Activated T-cell treated with anti-CD3 and anti-CD28 coated beads, Interleukin-2, amount 50 U/mL, for 24 hours (primary cell): ENCODE measurements at places on chromosomes 13 and 19.

- no peaks in the 10 kb centered on the region for H3K4me1 ChIP-seq
- no peak overlapping the region for H3K4me3 ChIP-seq
- H3K36me3 ChIP-seq, result no peaks in the 10 kb centered on the region
Observed at GRCh38 chr13:21744149-21744548, 73.3 kb downstream of the FGF9 start.

DNA sequence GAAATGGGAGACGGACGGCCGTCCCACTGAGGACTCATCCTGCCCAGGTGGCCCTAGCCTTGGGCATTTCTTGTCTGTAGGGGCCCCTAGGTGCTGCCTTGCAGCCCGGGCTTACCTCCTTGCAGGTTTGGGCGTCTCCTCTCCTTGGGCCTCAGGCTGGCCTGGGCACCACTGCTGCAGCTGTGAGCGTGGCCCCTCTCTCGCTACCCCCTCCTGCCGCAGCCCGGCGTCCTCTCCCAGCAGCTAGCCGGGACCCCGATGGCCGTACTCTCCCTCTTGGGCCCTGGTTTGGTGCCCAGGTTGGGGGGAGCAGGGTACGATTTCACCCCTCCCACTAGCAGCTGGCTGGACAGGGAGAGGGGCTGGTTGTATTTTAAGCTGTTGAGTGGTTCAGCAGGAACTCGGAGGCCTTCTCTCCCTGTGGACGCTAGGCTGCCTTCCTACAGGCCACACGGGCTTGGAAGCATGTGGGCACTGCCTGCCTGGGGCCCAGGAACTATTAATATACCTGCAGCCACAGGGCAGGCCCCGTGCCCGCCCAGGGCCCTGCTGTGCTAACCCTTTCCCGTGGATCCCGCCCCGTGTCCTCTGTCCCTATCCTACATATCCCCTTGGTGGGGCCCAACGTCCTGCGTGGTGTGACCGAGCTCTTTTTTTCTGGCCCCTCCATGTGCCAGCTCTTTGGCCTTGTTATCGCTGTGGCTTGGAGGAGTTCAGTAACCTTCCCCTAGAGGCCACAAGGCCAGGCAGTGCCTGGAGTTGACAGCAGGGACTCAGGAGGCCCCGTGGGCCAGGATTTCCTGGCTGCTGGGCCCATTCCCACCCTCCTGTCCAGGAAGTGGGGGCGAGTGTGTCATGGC lies 11.7 kb downstream of the NDUFB7 start:
- H3K4me1 ChIP-seq, result peaks cover 41% of the 10 kb centered on the region
- DNase-seq, result no peak
- no peaks in the 10 kb centered on the region for H3K27me3 ChIP-seq
- H3K36me3 ChIP-seq, result peaks cover 20% of the 10 kb centered on the region
- peak overlapping the region; percentile 89 for H3K27ac ChIP-seq

DNA sequence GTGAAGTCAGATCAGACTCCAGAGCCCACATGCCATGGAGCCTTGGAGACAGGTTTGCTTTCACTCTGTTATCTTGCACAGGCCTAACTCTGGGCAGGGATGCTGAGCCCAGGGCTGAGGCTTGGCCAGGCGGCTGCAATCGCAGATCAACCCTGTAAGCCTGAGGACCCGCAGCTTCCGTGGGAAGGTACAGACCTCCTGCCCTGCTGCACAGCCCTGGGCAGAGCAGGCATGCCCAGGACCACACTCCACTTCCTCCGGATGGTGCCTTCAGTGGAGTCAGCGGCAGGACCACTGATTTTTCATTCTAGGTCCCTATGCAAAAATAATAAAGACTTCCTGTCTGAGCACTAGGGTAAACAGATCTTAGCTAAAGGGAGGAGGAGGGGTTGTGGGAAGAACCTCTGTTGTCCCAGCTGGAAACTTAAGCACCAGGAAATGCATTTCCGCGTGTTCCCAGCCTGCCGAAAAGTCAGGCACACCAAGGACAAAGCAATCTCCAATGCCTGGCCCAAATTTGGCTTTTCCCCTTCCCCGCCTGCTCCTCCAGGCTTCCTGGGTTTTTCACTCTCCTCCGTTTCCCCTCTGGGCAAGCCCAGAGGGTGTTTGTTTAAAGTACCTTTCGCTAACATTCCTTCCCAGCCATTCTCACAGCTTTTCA lies 87.3 kb downstream of the KCTD15 start:
- peaks cover 5% of the 10 kb centered on the region for H3K4me1 ChIP-seq
- no peak for DNase-seq
- H3K36me3 ChIP-seq, result no peaks in the 10 kb centered on the region

GRCh38 chr13:92976657-92977056 lies 249.9 kb upstream of the GPC6 start:
- no peaks in the 10 kb centered on the region for H3K36me3 ChIP-seq
- no peak overlapping the region for H3K27ac ChIP-seq
- no peaks in the 10 kb centered on the region for H3K4me1 ChIP-seq
- H3K27me3 ChIP-seq, result no peaks in the 10 kb centered on the region
- DNase-seq, result no peak
- no peak overlapping the region for H3K4me3 ChIP-seq

- H3K27ac ChIP-seq, result peak overlapping the region; percentile 91
- peaks cover 31% of the 10 kb centered on the region for H3K4me1 ChIP-seq
- H3K4me3 ChIP-seq, result peak overlapping the region; percentile 89
Observed at GRCh38 chr19:1026783-1027649, 608 bp downstream of the CNN2 start.

DNA sequence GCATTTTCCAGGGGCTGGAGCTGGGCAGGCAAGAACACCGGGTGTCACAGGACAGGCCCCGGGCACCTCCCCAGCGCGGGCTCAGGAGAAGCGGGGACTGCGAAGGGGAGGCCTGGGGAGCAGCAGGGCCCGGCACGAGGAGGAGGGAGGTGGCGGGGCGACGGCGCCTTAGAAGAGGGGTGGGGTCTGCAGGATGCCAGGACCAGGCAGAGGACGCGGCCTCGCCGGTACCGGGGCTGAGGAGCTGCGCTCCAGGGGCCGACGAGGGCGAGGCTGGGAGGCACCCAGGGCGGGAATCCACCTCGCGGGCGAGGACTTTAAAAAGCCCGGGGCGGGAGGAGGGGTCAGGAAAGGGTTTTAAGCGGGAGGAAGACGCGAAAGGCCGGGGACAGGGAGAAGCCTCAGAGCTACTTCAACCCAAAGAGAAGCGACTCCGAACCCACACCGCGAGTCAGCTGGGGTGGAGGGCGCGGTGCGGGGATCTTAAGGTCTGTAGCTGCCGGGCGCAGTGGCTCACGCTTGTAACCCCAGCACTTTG lies 665 bp downstream of the ZNF347 start:
- DNase-seq, result peak; percentile 61
- peaks cover 14% of the 10 kb centered on the region for H3K4me1 ChIP-seq
- peak overlapping the region; percentile 80 for H3K4me3 ChIP-seq
- peak overlapping the region; percentile 77 for H3K27ac ChIP-seq
- H3K27me3 ChIP-seq, result peaks cover 11% of the 10 kb centered on the region

- peaks cover 68% of the 10 kb centered on the region for H3K27me3 ChIP-seq
- H3K27ac ChIP-seq, result no peak overlapping the region
- H3K36me3 ChIP-seq, result no peaks in the 10 kb centered on the region
Observed at GRCh38 chr19:1783874-1784273, 28.2 kb downstream of the ATP8B3 start.

- no peak for DNase-seq
- peaks cover 4% of the 10 kb centered on the region for H3K36me3 ChIP-seq
- H3K4me3 ChIP-seq, result peak overlapping the region; percentile 32
- peak overlapping the region; percentile 79 for H3K27ac ChIP-seq
Observed at GRCh38 chr13:30370916-30371521, 51.3 kb upstream of the UBE2L5 start.

- no peaks in the 10 kb centered on the region for H3K27me3 ChIP-seq
- no peak overlapping the region for H3K4me3 ChIP-seq
- DNase-seq, result no peak
Observed at GRCh38 chr13:21541980-21542379, 62.0 kb downstream of the MICU2 start.

GRCh38 chr13:51167393-51168191 lies 54.6 kb upstream of the FAM124A start:
- H3K36me3 ChIP-seq, result no peaks in the 10 kb centered on the region
- DNase-seq, result no peak
- H3K27me3 ChIP-seq, result peaks cover 43% of the 10 kb centered on the region
- no peak overlapping the region for H3K4me3 ChIP-seq
- H3K27ac ChIP-seq, result no peak overlapping the region

DNA sequence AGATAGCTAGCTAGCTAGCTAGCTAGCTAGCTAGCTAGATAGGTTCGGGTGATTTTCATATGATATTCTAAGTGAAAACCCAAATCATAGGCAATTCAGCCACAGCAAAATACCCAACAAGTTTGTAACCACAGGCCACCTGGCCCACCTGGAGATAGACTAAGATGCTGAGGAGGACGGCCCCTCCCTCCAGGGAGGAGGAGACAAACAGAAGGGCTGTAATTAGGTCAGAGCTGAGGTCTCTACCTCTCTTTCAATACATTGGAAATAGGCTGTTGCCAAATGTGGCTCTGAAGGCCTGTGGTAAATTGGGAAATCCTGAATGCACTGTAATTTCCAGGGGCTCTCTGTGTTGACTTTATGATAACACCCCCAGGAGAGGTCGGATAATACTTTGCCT lies 382.2 kb downstream of the FGF9 start:
- H3K4me3 ChIP-seq, result no peak overlapping the region
- H3K36me3 ChIP-seq, result no peaks in the 10 kb centered on the region
- peaks cover 36% of the 10 kb centered on the region for H3K4me1 ChIP-seq
- DNase-seq, result no peak
- H3K27ac ChIP-seq, result no peak overlapping the region

- H3K27ac ChIP-seq, result no peak overlapping the region
- H3K27me3 ChIP-seq, result no peaks in the 10 kb centered on the region
- H3K4me3 ChIP-seq, result no peak overlapping the region
- no peaks in the 10 kb centered on the region for H3K36me3 ChIP-seq
- no peaks in the 10 kb centered on the region for H3K4me1 ChIP-seq
Observed at GRCh38 chr13:66312312-66313087, 917.6 kb downstream of the PCDH9 start.

- H3K4me3 ChIP-seq, result no peak overlapping the region
- H3K27ac ChIP-seq, result no peak overlapping the region
- H3K4me1 ChIP-seq, result peaks cover 2% of the 10 kb centered on the region
- no peaks in the 10 kb centered on the region for H3K27me3 ChIP-seq
- H3K36me3 ChIP-seq, result no peaks in the 10 kb centered on the region
Observed at GRCh38 chr13:30551189-30551588, 66.5 kb upstream of the USPL1 start.

DNA sequence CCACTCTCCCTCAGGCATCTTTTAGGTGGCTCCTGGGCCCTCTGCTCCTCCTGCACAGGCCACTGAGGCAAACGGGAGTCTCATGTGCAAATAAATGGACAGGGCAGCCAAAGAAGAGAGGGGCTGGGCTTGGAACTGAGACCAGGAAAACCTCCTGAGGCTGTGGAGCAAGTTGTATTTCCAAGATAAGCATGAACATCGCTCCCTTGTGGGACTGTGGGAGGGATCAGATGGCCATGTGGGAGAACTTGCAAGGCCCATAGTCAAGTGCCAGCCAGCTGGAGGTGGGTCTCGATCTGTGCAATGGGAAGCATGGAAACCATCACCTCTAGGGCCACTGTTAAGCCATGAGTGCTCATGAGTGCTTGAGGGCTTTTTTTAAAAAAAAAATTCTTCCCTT lies 24.9 kb downstream of the MED26 start:
- H3K36me3 ChIP-seq, result peaks cover 17% of the 10 kb centered on the region
- H3K4me3 ChIP-seq, result no peak overlapping the region
- peaks cover 47% of the 10 kb centered on the region for H3K4me1 ChIP-seq
- H3K27me3 ChIP-seq, result no peaks in the 10 kb centered on the region
- H3K27ac ChIP-seq, result no peak overlapping the region

DNA sequence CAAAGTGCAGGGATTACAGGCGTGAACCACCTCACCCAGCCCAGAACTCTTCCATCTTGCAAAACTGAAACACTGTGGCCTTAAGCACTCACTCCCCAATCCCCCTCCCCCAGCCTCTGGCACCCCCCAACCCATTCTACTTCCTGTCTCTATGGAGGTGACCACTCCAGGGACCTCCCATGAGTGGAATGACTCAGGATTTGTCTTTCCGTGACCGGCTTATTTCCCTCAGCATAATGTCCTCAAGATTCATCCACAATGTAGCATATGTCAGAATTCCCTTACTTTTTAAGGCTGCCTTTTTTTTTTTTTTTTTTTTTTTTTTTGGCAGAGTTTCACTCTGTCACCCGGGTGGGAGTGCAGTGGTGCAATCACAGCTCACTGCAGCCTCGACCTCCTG lies 3.6 kb upstream of the F2RL3 start:
- peaks cover 7% of the 10 kb centered on the region for H3K4me1 ChIP-seq
- H3K36me3 ChIP-seq, result peaks cover 19% of the 10 kb centered on the region
- no peak for DNase-seq
- no peak overlapping the region for H3K27ac ChIP-seq

- H3K4me3 ChIP-seq, result no peak overlapping the region
- H3K27me3 ChIP-seq, result peaks cover 9% of the 10 kb centered on the region
- DNase-seq, result no peak
- H3K4me1 ChIP-seq, result no peaks in the 10 kb centered on the region
- no peaks in the 10 kb centered on the region for H3K36me3 ChIP-seq
Observed at GRCh38 chr13:24716011-24716410, 35.8 kb downstream of the ATP12A start.

GRCh38 chr13:109700176-109700575 lies 86.2 kb downstream of the IRS2 start:
- H3K36me3 ChIP-seq, result no peaks in the 10 kb centered on the region
- H3K4me1 ChIP-seq, result peaks cover 13% of the 10 kb centered on the region
- no peak for DNase-seq
- peaks cover 26% of the 10 kb centered on the region for H3K27me3 ChIP-seq

- no peak overlapping the region for H3K4me3 ChIP-seq
- no peak overlapping the region for H3K27ac ChIP-seq
- no peak for DNase-seq
- H3K27me3 ChIP-seq, result no peaks in the 10 kb centered on the region
Observed at GRCh38 chr13:49789968-49790367, 2.5 kb downstream of the KPNA3 start.

- H3K27me3 ChIP-seq, result no peaks in the 10 kb centered on the region
- no peak overlapping the region for H3K4me3 ChIP-seq
- no peak overlapping the region for H3K27ac ChIP-seq
- H3K36me3 ChIP-seq, result peaks cover 24% of the 10 kb centered on the region
Observed at GRCh38 chr13:39749528-39749927, 94.1 kb downstream of the COG6 start.

DNA sequence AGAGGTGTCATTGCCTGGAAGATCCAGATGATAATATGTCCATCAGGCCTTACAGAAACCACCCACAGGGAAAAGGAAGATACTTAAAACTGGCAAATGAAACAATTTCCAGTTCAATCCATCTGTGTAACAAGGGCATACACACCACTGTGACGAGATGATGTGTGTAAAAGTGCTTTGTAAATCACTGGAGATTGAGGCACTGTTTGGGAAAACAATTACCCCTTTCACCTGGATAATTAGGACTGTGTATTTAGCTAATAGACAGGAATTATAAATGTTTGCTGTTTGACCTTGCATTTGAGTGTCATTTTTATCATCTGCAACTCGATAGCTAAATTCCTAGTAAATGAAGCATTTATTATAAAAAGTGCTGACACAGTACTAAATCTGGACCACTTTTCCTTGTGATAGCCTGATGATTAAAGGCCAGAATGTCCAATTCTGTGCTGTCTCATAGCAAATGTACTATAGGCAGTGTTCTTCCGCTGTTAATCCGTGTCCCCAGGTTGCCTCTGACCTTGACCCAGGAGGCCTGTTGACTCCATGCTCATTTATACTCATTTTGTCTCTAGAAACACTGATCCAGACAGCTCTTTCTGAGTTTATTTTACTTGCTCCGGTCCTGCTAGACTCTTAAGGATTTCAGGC lies 105.8 kb downstream of the LACC1 start:
- no peak overlapping the region for H3K27ac ChIP-seq
- no peak overlapping the region for H3K4me3 ChIP-seq
- peaks cover 5% of the 10 kb centered on the region for H3K27me3 ChIP-seq
